ENCODE measurements at places on chromosomes 5 and 9.

DNA sequence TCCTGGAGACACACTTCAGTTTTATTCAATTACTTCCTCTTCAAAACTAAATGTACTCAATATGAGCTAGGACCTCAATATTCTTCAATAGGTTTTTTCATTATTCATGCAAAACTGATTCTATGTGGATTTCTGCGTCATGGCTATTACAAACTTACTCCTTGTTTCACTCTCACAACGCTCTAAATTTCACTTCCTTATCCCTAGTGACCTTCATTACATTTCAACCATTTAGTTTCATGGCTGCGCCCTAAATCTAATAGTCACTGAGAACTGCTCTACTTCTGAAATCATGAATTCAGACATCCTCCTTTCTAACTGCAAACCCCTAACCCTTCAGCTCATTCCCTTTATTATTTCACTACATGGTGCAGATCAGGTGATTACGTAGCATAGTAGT is 93.9 kb downstream of the SLC25A46 start:
- DNase-seq, result no peak

DNA sequence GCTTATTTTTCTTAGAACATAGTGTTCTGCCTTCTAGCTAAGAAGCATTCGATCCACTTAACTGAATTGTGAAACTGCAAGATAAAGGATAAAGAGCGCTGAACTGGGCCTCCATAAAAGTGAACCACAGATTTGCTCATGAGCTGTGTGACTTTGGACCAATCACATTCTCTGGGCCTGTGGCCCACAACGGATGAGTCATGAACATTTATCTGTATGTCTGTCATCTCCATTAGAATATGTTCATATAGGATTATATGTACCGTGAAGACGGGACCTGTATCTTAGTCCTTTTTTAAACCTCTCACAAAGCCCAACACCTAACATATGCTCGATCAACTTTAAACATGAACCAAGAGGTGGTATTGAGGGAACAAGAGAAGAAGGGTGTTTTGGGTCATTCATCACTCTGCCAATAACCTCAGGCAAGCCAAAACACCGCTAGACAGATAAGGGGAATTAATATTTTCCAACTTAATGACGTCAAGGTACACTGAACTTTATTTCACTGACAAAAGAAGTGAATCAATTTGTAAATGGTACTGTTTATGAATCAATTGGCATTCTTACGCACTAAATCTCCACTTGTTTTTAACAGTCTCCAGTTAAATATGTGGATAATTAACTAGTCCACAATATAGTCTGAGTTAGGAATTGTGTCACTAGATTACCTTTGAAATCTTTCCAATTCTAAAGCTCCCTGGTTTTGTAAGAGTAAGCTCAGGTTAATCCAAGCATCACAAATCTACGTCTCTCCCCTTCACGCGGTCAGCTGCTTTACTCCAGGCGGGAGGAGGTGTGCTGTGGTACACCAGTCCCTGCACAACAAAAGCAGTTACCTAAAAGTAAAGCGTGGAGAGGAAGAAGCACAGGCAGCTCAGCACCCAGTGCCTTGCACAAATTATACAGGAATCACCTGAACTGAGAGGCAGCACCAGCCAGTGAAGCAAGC is 1.6 kb downstream of the TMEM245 start:
- DNase-seq, result no peak

DNA sequence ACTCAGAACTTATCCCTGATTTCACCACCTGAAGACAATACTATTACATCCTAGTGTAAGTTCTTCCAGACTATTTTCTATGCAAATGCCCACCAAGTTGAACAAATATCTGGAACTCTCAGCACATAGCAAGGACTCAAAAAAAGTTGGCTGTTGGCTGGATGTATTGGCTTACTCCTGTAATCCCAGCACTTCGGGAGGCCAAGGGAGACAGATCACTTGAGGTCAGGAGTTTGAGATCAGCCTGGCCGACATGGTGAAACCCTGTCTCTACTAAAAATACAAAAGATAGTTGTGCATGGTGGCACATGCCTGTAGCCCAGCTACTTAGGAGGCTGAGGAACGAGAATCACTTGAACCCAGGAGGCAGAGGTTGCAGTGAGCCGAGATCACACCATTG is 15.0 kb upstream of the VPS13A start:
- DNase-seq, result no peak

DNA sequence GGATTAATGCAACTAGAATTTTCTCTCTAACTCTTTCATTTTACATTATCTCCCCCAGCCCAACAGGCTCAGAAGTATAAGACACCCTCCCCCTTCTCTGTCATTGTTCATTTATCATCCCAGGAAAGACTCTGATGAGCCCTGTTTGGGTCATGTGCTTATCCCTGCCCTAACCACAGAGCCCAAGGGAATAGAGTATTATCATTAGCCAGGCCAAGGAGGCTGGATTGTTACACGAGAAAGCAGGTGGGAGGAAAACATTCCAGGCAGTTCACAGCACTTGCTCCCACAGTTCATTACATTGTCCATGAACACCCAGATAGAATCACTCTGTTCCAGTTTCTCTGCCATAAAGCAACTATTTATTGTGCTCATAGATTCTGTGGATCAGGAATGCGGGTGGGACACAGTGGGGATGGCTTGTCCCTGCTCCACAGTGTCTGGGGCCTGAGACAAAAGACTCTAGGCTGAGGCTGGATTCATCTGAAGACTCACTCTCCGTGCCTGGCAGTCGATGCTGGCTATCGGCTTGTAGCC is 59.5 kb upstream of the TMEM215 start:
- no peak for DNase-seq

Data from vagina (tissue), 2 donors.